Omental fat pad (tissue), 4 donors: ENCODE measurements at places on chromosomes 12 and 14.

DNA sequence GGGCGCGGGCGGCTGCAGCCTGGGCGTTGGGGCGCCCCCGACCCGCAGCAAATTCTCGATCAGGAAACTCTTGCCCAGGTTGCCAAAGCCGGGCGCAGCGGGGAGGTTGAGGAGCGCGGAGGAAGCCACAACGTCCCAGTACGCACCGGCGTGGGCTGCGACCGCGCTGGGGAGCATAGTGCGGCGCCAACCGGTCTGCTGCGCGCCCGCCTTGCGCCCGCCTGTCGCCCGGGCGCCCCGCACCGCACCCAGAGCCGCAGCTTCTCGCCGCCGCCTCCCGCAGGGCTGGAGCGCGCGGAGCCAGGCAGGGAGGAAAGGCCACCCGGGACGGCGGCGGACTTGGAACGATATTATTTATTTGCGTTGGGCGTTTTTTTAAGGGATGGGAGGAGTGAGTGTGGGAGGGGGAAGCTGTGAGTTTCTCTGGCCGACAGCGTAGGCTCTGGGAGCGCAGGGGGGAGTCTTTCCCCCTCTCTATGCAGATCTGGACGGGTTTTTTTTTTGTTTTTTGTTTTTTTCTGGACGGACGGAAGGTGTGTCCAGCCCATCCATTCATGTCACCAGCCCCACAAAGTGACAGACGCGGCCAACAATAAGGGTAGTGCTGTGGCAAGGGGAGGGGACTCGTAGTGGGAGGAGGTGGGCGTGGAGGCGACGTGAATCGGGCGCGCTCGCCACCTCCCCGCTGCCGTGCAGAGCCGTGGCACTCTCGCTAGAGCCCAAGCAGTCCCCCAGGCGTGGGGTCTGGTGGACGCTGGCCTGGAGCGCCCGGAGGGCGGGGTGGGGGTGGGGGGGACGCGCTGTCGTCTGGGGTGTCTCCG lies at the start of gene DBX2:
DBX2 (minus strand) TSS at position 349 of the 821 bp plus-strand sequence; CDS start at position 177, 172 bp downstream.
- DNase-seq = no peak

GRCh38 chr12:45416126-45416525 lies 200.2 kb downstream of the ANO6 start:
- no peak for DNase-seq

- peak; percentile 32 for DNase-seq
Measured at GRCh38 chr12:121128908-121129810, 3.5 kb upstream of the P2RX7 start.

- DNase-seq = peak; percentile 85
Measured at GRCh38 chr14:55807053-55807880, 227.3 kb downstream of the KTN1 start.

DNA sequence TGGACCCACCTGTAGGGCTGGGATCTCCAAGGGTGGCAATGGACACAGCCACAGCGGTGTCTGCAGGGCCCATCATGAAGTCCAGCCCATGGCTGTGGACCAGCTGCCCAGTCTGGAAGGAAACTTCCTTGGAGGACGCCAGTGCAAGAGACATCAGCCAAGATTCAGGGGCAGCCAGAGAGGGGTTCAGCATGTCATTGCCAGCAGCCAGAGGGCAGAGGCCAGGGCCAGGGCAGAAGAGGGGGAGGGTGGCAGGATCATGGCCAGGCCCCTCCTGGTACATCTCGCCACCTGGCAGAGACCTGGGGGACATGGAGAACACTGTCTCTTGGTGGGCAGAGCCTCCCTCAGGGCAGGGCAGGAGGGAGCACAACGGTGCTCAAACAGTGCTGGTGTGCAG lies 10.2 kb downstream of the ANHX start:
- DNase-seq = no peak

- DNase-seq = peak; percentile 29
Measured at GRCh38 chr12:120468325-120468820, 1.2 kb downstream of the SRSF9 start.

DNA sequence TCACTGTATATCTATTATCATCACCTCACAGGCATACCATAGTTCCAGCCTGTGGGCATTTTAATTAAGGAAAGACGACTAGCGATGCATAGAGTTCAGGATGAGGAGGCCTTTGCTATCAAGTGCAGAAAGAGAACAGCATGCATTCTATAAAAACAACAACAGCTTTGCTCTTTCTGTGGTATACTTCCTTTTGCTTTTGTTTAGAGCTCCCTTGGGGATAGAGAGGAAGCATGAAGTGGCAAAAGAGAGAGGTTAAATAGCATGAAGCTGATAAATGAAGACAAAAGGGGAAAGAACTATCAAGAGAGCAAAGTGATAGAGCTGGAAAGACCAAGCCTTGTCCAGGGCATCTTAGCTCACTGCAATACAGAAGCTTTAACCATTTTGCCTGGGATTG lies 23.5 kb downstream of the IFNG-AS1 start:
- DNase-seq = no peak

GRCh38 chr12:124174451-124175348 lies 120.2 kb upstream of the RFLNA start:
- no peak for DNase-seq

DNA sequence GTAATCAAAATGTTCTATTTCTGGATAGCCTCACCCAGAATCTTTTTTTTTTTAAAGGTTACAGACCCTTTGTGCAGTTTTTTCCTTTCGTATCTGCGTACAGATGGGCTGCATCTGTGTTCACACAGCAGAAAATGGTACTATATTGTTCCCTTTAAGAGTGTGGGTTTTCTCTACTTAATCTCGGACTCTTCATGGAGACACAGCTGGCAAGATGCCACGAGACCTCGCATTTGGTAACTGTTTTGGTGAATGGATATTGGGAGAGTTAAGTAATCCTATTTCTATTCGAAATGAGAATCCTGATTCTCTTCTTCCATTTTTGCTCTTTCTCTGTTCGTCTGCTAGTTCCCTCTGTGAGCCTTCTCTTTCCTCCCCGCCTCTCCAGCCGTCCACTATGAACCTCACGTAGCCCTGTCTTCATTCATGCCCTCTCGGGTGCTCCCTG lies 85.7 kb downstream of the SAMD4A start:
- peak; percentile 73 for DNase-seq

DNA sequence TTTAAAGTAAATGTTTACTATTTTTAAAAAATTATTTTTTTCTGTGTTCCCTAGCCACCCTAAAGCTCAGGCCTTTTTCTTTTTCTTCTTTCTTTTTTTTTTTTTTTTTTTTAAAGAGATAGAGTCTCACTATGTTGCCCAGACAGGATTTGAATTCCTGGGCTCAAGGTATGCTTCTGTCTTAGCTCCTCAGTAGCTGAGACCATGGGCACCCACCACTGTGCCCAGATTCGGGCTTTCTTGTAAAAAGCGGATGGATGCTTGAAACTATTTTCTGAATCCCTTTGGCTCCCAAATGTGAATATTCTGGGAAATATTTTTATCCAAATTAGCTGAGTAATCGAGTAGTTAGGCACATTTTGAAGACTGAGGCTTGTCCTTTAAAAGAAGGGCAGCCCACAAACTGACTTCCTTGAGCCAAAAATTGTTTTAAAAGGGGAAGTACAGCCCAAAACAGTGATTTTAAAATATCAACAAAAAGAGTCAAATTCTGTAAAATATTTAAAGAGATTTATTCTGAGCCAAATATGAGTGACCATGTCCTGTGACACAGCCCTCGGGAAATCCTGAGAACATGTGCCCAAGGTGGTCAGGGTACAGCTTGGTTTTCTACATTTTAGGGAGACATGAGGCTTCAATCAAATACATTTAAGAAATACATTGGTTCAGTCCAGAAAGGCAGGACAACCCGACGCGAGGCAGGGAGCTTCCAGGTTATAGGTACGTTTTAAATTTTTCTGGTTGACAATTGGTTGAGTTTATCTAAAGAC lies 28.8 kb upstream of the HIGD1C start:
- no peak for DNase-seq

DNA sequence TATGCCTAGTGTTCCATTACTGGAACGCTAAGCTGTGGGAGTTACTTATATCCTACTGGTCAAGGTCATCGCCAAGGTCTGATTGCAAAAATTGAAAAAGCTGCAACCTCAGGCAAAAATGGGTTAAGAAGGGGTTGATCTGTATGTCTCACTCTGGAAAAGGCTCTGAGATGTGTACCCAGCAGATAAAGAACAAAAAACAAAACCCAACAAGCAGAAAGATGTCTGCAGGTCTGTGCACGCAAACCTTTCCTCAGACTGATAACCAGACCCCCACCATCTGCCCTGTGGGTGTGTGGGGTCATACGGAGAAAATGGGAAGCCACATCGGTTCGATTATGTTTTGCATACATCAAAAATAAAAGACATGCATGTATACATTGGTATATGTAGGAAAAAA lies 56.4 kb downstream of the TESC start:
- DNase-seq = no peak

- no peak for DNase-seq
Measured at GRCh38 chr12:122523846-122524718, 2.7 kb downstream of the RSRC2 start.

- DNase-seq = no peak
Measured at GRCh38 chr12:62640910-62641448, 174.4 kb downstream of the MON2 start.

- DNase-seq = no peak
Measured at GRCh38 chr12:78886719-78887407, 22.3 kb downstream of the SYT1 start.

- DNase-seq = no peak
Measured at GRCh38 chr12:2826721-2827515, 7.9 kb downstream of the NRIP2 start.

- DNase-seq = no peak
Measured at GRCh38 chr12:1170411-1170810, 179.4 kb downstream of the ERC1 start.

DNA sequence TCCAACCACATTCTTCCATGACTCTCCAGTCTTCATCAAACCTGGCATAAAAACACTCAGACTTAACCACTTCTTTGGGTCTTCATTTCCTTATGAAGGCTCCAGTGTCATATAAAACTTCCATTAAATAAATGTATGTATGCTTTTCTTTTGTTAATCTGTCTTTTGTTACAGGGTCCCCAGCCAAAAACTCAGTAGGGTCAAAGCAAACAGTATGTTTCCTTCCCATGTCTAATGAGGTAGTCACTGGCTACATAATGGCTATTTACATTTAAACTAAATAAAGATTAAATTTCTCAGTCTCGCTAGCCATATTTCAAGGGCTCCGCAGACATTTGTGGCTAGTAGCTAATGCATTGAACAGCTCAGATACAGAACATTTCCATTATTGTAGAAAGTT lies 40.1 kb upstream of the STAB2 start:
- DNase-seq = no peak

GRCh38 chr12:57591782-57592325 lies 862 bp downstream of the PIP4K2C start:
- DNase-seq = no peak

DNA sequence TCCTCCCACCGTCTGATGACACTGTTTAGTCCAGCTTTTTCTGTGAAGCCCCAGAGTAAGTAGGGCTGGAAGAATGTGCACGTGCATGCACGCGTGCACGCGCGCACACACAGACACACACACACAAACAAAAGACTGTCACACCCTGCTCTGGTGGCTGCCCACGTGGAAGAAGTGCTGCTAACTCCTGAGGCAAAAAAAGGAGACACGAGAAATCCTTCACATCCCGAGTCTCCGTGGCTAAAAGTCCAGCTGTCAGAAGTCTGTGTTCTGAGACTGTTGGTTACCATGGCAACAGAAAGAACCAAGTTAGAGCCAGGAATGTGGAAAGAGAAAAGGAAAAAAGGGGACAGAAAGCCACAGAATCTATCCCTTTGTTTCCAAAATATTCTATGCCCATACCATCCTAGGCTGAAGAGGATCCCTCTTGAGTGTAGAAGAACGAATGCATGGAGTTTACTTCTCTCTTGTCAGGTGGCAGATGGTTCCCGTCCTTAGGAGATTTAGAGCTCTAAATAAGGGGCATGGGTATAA lies 1.6 kb upstream of the C12orf71 start:
- DNase-seq = no peak

- no peak for DNase-seq
Measured at GRCh38 chr12:119994892-119995658, 6.0 kb downstream of the BICDL1 start.

GRCh38 chr14:76352639-76353281 lies 23.2 kb upstream of the ESRRB start:
- peak; percentile 32 for DNase-seq

- DNase-seq = no peak
Measured at GRCh38 chr12:52903285-52903854, 1.5 kb downstream of the KRT8 start.

DNA sequence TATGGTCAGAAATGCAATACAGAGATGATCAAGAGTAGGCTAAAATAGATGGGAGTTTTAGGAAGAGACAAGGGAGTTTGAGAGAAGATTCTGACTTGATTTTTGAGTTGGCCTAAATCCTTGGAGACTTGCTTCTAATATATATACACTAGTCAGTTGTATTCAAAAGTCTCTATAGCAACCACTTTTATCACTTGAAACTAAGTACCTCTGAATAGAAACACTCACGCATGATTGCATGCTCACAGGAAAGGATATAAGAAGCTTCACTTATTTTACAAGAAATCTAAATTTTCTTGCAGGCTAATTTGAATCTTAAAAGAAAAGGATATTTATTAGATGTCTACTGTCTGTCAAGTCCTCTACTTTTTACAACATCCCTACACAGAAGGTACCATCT lies 316.8 kb downstream of the SNAPC1 start:
- no peak for DNase-seq

DNA sequence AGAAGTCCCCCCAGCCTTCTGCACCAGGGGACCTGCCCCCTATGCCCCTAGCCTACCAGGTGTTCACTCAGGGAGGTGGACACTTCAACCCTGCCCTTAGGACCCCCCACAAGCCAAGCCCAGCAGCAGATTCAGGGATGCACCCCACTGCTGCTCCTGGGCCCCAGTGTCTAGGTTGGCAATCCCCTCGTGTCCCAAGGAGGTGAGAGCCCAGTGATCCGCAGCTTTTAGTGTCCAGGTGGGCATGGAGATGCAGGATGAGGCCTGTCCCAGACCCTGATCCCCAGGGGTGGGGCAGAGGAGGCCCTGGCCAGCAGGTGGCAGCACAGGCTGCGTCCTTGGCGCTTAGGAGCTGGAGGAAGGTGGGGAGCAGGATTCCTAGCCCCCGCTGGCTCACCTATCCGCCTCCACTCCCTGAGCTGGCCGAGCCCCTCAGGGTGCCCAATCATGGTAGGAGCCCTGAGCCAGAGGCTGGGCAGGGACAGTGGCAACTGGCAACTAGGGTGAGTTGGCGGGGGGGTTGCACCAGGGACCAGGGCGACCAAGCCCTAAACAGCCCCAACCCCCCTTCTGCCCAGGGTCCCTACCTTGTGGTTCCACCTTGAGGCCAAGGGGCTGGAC lies 4.1 kb downstream of the CKB start:
- DNase-seq = no peak

GRCh38 chr14:64800000-64800399 lies 79.7 kb downstream of the SPTB start:
- no peak for DNase-seq

GRCh38 chr12:88472775-88473174 lies 107.5 kb downstream of the KITLG start:
- no peak for DNase-seq
